ENCODE measurements at places on chromosomes 13 and 19.

GRCh38 chr19:4519521-4520277 lies 1.4 kb upstream of the PLIN4 start:
- no peak for DNase-seq

- DNase-seq = no peak
These were observed 81.9 kb downstream of the FLT1 start for GRCh38 chr13:28412981-28413380.

DNA sequence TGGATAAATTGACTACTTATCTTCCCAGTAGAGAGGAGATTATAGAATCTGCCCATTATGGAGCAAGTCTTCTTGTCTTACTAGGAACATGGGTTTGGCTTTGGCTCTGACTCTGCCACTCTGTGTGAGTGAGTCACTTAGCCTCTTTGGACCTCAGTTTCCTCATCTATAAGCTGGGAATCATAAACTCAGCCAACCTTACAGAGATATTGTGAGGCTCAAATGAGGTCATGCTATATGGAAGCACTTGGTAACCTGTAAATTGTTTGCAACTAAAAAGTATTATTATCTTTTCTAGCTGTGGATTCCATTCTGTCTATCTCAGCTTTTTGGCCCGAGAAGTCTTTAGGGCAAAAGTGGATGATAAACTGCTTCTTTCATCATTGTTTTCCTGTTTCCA lies 186.8 kb upstream of the TSC22D1 start:
- no peak for DNase-seq

DNA sequence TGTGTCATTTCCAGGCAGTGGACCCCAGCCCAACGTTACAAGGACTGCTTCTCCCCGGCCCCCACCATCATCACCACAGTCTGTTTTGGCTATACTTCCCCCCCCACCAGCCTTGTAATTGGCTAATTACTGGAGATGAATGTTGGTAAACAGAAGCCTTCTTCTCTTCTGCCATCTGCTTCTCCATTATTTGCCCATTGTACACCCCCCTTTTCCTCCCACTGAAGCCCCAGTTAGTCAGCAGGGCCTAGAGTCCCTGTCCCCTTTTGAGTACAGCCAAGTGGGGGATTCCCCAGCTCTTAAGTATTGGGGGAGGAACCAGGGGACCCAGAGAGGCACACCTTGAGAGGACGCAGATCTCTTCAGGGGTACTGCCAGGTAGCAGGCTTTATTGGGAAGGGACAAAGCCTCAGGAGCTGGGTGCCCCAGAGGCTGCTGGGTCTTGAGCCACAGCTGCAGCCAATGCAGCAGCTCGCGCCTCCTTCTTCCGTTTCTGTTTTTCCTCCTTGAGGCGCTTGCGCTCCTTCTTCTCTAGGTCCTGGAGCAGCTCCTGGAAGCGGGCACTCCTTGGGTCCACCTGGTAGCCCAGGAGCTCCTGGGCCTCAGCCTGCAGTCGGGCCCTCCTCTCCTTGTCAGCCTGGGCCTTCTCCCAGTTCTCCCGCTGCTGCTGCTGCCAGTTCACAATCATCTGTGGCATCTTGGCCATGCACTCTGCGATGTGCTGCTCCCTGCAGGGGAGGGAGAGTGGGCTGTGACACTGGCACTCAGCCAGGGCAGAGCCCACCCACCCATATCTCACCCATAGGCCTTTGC lies 3.0 kb downstream of the GADD45GIP1 start:
- no peak for DNase-seq

DNA sequence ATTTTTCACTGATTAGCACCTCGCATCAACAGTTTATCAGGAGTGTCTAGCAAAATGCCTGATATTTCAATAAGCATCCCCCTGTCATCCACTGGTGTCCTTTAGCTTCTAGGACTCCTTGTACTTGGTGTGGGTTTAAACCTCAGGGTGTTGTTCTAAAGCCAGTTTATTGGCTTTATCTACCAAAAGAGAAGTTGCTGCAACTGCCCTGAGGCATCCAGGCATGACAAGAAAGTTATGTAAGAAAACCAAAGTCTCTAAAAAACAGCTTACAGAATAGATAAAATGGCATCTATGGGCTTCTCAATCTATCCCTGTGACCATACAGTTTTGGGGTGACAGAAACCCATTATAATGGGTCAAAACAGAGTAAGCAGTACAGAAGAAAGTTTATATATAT lies 120.3 kb upstream of the ZNF91 start:
- no peak for DNase-seq

DNA sequence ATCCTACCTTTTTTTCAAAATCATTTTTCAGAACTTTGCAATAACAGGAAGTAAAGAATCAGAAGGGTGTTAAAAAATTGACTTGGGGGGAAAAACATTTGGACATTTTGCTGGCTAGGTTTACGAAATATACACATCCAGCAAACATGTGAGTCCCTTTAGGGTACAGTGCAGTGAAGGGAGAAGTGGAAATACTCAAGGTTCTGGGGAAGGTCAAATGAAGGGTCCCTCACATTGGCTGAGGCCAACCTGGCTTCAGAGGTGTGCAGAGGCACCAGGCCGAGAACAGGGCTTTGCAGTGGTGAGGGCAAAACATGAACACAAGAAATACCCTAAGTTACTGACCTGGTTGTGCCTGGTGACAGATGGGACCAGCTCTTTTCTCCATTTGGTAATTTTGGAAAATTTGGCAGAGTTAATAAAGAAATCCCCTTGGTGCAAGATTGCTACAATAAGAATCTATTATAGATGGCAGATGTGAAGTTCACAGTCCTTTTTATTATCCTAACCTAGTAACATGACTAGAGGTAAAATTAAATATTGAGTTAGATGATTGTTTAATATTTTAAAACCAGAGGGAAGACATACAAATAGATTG lies 1.5 kb upstream of the UPF3A start:
- no peak for DNase-seq

GRCh38 chr13:100597253-100597652 lies 8.7 kb upstream of the GGACT start:
- peak; percentile 68 for DNase-seq

DNA sequence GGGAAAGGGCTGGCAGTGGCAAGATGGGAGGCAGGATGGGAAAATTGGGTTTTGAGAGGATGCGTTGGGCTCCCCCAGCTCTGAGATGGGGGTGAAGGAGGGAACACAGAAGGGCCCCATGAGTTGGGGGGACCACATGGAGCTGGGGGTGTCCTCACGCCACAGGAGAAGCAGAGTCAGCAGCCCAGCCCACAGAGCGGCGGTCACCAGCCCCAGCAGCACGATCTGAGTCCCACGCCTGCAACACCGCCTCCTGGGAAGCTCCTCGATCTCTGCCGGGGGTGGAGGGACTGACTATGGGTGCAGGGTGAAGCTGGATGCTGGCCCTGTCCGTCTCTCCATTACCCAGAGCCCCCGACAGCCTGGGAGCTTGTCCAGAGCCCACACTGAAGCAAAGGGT lies 3.3 kb downstream of the FCER2 start:
- DNase-seq = no peak

DNA sequence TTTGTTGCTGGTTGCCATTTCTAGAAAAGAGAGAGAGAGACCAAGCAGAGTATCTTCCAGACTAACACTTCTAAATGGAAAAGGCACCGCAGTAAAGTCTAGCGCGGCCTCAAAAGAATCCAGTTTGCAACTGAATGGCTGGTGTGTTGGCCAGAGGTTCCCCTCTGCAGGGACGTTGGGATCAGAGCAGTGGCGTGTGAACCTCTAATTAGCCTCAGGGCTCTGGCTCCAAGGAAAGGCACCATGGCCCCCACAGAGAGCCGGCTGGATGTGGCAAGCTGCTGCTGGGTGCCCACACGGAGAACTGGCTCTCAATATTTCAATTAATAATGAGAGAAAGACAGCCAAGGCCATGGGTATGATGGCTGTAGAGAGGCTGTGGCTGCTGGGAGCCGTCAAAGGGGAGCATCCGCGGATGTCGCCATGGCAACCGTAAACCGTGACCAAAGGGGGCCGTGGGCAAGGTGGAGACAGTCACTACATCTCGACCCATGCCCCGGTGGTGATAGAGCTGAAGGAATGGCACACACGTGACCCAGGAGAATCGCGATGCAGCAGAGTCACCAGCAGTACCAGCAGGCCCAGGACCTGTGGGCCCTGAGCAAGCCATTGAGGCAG lies 9.5 kb downstream of the VSTM2B start:
- no peak for DNase-seq

DNA sequence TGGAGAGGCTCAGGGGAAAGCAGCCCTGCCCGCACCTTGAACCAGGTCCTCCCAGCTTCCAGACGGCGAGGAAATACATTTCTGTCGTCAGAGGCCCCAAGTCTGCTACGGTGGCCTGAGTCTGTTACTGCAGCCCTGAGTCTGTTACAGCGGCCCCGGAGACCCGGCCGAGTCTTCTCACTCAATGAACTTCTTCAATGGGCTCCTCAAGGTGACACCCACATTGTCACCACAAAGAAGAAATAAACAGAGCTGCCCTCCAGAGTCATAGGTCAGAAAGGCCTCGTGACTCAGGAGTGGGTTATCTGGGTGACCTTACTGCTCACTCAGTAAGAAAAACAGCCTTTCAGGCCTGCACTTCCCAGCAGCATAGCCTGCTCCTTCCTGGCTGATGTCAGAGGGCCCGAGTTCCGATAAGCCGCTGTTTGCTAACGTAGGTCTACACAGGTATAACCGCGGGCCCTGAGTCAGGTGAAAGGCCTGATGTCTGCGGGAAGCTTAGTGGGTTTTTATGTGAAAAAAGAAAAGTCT lies 66.9 kb upstream of the TM9SF2 start:
- DNase-seq = peak; percentile 43

DNA sequence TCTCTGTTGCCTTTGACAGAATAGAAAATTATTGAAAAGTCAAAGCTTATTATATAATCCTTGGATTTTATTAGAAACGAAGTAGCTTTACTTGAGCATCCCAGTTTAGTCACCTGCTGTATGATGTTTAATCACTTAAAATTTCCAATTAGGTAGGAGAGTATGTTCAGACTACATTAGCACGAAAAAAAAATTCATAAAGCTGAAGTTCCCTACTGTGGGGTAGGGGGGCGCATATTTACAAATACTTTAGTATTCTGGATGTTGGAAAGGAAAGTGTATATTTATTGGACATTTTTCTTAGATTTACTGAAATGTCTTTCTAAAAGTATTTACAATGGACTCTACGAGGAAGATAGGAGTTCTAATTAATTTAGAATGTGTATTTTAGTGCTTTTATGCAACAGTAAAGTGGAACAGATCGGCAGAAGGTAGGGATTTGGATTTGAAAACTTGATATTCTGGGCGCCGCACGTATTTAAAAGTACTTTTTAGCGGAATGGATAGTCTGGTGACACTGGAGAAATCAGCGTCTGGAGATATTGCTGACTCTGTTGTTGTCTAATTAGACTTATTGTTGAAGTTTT lies 1.9 kb downstream of the CDK8 start:
- no peak for DNase-seq

DNA sequence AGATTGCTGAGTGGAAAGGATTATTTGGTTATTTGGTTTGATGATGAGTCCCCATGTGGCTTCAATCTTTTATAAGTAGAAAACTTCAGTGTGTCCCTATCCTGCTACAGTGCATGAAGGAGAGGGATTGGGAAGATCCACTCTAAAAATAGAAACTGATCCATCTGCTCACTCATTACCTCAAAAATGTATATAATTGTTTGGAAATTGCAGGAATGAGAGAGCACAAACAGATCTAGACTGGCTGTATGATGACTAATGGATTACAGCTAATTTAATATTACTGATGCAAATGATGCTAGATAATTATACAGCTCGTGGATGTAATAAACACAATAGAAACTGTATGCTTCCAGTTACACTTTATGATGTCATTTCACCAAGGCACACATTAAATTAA lies 625.3 kb upstream of the PRR20A start:
- no peak for DNase-seq

DNA sequence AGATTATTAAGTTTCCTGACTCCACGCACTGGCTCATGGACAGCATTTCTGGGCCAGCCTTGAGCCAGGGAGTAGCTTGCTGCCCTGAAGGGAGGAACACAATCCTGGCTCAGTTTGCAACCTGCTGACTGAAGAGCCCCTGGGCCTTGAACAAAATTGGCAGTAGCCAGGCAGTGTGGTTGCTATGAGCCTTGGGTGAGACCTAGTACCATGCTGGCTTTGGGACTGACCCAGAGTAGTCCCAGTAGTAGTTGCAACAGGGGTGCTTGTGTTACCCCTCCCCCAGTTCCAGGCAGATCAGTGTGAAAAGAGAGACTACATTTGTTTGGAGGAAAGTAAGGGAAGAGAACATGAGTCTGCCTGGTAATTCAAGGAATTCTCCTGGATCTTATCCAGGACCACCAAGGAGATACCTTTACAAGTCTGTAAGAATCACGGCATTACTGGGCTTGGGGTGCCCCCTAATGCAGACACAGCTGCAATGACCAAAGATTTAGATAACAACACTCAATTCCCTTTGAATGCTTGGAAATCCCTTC lies 22.0 kb downstream of the ITGBL1 start:
- peak; percentile 7 for DNase-seq

GRCh38 chr13:33146843-33147611 lies 130.8 kb downstream of the KL start:
- DNase-seq = no peak

- DNase-seq = peak; percentile 9
These were observed 789.1 kb downstream of the GPC5 start for GRCh38 chr13:92187378-92187989.

All from RCC 7860 (cell line).